Endothelial cell of coronary artery (primary cell): ENCODE measurements at places on chromosomes 12 and 14. TPM values are rescaled to one million over a fixed set of nuclear protein-coding genes. Genes with fewer than 3 reads are reported as not detected.

Gene RNASE1
- total RNA-seq: 46.7 and 82.6 TPM in 2 replicates

Gene KRT80
- 5.5 and 6.7 TPM in 2 replicates for total RNA-seq

Gene APAF1
- 24.6 and 34.0 TPM in 2 replicates for total RNA-seq

Gene FSCB
- total RNA-seq: not detected in 2 replicates

Gene NRXN3
- 2.6 and 3.3 TPM in 2 replicates for total RNA-seq

Gene RNU4-1
- 118 and 465 TPM in 2 replicates for total RNA-seq

Gene TAS2R8
- total RNA-seq: 0.09 TPM in 1 of 2 replicates, not detected in the other

Gene OTOGL
- total RNA-seq: 1.4 and 1.9 TPM in 2 replicates

Gene NAV3
- 19.2 and 25.7 TPM in 2 replicates for total RNA-seq

Gene C14orf93
- total RNA-seq: 4.9 and 5.3 TPM in 2 replicates

Gene SRP54
- total RNA-seq: 70.7 and 79.6 TPM in 2 replicates

Gene PDE3A
- 10.3 and 14.8 TPM in 2 replicates for total RNA-seq

Gene LRRC10
- total RNA-seq: not detected in 2 replicates

Gene IAPP
- not detected in 2 replicates for total RNA-seq

Gene ZC2HC1C
- 0.90 and 0.94 TPM in 2 replicates for total RNA-seq

Gene CCDC184
- total RNA-seq: 0.09 and 0.28 TPM in 2 replicates

Gene RERGL
- not detected in 2 replicates for total RNA-seq

Gene IL26
- not detected in 2 replicates for total RNA-seq

Gene PLEK2
- total RNA-seq: 13.1 and 18.7 TPM in 2 replicates

Gene IL31
- not detected in 2 replicates for total RNA-seq

Gene LHX5
- not detected in 2 replicates for total RNA-seq

Gene CERS5
- total RNA-seq: 36.0 and 56.7 TPM in 2 replicates

Gene PMCH
- 0.09 and 0.72 TPM in 2 replicates for total RNA-seq

Gene C12orf56
- under 0.01 and 0.19 TPM in 2 replicates for total RNA-seq

Gene ASCL1
- not detected in 2 replicates for total RNA-seq

Gene RAB3IP
- 17.5 and 18.0 TPM in 2 replicates for total RNA-seq

Gene KIF26A
- 2.7 and 15.2 TPM in 2 replicates for total RNA-seq

Gene TOMM20L
- total RNA-seq: not detected in 2 replicates

Gene TPH2
- not detected in 2 replicates for total RNA-seq
